ENCODE measurements at places on chromosomes 13 and 19.

DNA sequence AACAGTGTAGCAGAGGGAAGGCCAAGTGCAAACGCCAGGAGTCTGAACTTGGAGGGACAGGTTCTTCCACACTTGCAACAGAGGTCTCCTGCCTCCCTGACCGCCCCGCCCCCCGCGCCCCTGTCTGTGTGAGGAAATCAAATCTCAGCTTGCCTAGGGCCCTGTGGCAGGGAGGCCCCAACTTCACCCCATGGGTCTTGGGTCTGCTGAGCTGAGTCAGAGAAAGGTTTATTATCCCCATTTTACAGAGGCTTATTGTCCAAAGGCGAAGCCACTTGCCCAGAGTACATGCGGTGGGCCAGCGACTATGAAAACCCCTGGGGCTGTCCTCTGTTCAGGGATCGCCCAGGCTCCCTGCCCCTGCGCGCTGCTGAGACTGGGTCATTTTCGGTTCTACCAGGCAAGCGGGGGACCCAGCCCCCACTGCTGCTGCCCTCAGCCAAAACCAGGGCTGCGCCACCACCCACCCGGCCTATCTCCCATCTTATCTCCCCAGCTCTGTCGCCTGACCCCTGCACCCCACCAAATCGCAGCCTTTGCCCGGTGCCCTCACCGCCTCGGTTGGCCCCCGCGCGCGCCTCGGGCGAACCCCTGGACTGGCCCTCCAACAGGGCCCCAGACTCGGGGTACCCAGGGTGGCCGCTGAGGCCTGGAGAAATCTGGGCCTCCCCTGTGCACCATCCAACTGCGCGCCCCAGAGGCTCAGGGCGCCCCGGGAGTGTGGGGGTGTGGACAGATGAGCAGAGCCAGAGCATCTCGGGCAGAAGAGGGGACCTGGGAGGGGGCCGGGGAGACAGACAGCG lies 850 bp upstream of the CERS4 start:
- no peak for DNase-seq

DNA sequence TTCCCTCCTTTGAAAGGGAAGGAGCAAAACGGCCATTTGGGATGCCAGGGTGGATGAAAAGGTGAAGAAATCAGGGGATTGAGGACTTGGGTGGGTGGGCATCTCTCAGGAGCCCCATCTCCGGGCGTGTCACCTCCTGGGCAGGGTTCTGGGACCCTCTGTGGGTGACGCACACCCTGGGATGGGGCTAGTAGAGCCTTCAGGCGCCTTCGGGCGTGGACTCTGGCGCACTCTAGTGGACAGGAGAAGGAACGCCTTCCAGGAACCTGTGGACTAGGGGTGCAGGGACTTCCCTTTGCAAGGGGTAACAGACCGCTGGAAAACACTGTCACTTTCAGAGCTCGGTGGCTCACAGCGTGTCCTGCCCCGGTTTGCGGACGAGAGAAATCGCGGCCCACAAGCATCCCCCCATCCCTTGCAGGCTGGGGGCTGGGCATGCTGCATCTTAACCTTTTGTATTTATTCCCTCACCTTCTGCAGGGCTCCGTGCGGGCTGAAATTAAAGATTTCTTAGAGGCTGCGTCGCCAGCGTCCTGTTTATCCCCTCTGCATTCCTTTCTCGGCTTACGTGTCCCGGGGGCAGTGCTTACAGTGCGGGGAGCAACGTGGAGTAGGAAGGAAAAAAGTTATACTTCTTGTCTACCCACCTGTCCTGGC lies 15.2 kb upstream of the S1PR4 start:
- DNase-seq, result peak; percentile 72

GRCh38 chr19:34436716-34437115 lies 8.5 kb downstream of the UBA2 start:
- no peak for DNase-seq

- no peak for DNase-seq
These were observed 7.8 kb downstream of the CIC start for GRCh38 chr19:42276821-42277220.

- no peak for DNase-seq
These were observed 718.6 kb downstream of the DACH1 start for GRCh38 chr13:71148396-71148795.

Measured in activated CD4-positive, CD25-positive, alpha-beta regulatory T cell treated with anti-CD3 and anti-CD28 coated beads, Interleukin-2, amount 50 U/mL, for 72 hours (primary cell).